ENCODE measurements at places on chromosomes 12 and 14.

GRCh38 chr14:54761835-54762234 is 140.8 kb downstream of the GCH1 start:
- DNase-seq, result no peak

DNA sequence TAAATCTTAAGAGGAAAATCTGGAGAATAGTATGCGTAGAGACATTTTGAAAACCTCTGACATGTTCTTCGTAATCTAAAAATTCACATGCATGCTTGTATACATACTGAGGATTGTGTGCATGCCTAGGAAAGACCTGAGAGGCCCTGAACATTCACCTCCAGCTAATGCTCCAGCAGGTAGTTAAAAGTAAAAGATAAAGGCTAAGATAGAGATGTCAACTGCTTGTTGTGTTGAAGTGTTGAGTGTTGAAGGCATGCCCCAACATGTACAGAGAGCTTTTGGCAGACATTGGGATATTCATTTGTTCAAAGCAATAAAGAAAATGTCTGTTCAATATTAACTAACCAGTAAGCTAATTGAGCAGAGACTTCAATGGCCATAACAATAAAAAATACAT is 118.6 kb upstream of the SYT1 start:
- no peak for DNase-seq

DNA sequence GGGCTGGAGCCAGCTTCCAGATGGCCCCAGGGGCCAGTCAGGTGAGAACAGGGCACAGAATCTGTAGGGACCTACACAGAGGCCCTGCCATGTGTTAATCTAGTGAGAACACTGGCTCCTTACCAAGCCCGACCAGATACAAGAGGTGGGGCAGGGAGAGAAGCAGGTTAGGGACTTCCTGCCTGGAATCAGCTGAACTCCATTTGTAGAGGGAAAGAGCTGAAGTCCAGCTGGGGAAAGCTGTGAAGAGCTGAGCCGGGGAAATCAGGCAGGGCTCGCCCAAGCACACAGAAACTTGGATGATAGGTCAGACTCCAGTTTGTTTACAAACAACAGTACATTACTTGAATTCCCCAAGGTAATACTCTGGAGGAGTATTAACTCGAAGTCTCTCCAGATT is 46.7 kb downstream of the PTGER2 start:
- peak; percentile 62 for DNase-seq

DNA sequence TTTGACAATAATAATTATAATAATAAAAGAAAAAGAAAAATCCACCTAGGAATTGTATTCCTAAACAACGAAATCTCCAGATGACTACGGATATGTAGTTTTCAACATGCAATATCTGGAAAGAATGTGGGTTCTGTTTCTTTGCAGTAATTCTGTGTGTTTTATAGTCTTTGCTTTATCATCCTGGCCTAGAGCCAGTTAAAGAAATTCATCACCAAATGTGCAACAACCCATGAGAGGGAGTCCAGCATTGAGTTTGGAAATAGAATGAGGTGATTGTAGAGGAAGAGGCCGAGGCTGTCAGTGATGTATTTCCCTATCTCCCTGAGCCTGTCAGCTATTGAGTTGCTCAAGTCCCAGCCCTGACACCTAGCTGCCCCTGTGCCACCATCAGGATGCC is 200.5 kb upstream of the DCN start:
- peak; percentile 88 for DNase-seq

- DNase-seq, result no peak
These were observed 82.2 kb downstream of the EML1 start for GRCh38 chr14:99875421-99875820.

- peak; percentile 12 for DNase-seq
These were observed 49.8 kb downstream of the B4GALNT3 start for GRCh38 chr12:509500-509899.

GRCh38 chr14:75496755-75497154 is 25.5 kb upstream of the BATF start:
- no peak for DNase-seq

DNA sequence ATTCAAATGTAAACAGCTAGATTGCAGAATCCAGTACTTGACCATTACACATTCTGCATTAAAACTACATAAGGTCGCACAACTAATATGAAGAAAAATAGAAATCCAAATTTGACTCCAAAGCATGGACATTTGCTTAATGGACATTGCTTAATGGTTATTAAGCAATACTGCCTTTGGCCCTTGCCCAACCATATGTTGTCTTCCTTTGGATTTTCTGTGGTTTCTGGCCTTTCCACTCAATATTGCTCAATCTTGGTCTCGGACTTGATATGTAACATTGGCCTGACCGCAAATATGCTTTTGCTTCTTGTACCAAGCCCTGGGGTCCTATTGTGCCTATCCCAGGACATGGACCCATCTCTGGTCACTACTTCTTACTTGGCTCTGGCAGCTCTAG is 67.2 kb downstream of the PTPRR start:
- DNase-seq, result peak; percentile 77

DNA sequence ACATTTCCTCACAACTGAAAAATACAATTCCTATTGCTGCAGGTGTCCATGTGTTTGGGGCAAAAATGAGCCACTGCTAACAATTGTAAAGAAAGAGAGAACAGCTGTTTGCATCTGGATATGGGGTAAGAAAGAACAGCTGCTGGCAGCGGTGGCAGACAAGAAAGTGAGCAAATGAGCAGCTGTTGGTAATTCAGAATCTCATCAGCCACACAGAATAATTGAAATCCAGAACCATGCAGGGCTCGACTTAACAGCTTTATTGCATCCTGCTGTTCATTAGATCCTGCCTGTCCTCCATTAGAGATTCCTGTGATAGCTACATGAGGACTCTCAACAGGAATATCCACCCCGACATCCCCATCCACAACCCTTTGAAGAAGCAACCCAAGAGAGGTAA is 62.5 kb upstream of the TSPAN8 start:
- no peak for DNase-seq

GRCh38 chr12:39012870-39013269 is 107.5 kb upstream of the CPNE8 start:
- no peak for DNase-seq

- peak; percentile 92 for DNase-seq
These were observed 1.6 kb downstream of the ZFC3H1 start for GRCh38 chr12:71661977-71662530.

DNA sequence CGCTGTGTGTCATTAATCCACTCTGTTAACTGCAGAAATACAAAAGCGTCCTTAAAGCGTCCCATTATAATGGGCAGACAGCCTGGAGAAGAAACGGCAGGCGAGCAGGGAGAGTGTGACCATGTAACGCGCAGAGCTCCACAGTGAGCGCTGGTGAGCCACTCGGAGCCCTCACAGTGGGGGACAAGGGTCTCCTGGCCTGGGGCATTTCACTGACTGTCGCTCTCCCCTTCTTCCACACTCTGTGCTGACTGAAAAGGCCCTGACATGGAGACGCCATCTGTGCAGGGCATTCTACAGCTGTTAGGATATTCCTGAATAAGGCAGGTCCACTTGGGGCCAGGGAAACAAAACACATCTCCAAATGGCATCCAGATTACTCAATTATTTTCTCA is 24.2 kb downstream of the CCDC92 start:
- no peak for DNase-seq

DNA sequence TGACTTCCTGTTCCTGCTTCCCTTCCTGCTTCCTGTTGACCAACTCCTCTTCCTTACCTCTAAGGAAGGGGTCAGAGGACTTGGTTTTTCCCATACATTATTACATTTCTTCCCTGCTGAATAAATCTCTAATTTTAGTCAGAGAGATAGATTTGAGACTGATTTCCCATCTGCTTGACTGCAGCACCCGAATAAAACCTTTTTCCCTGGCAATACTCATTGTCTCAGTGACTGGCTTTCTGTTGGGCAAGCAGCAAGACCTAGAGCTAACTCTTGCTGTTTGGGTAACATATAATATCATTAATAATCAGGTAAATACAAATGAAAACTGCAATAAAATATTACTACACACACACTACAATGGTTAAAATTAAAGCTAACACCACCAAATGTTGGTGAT is 132.2 kb downstream of the FSCB start:
- DNase-seq, result no peak

DNA sequence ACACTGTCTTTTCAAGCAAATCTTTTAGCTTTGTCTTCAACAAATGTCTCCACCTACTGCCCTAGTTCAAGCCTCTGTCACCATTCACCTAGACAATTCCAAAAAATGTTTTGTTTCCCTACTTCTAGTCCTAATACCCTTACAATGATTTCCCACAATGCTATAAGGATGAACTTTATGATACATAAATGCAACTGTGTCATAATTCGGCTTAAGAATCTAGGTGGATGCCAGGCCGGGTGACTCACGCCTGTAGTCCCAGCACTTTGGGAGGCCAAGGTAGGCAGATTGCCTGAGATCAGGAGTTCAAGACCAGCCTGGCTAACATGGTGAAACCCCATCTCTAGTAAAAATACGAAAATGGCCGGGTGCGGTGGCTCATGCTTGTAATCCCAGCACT is 20.7 kb upstream of the CREBL2 start:
- no peak for DNase-seq

- no peak for DNase-seq
These were observed 57.6 kb upstream of the FZD10 start for GRCh38 chr12:130104571-130105106.

GRCh38 chr14:78986989-78987388 is 816.8 kb downstream of the NRXN3 start:
- no peak for DNase-seq

DNA sequence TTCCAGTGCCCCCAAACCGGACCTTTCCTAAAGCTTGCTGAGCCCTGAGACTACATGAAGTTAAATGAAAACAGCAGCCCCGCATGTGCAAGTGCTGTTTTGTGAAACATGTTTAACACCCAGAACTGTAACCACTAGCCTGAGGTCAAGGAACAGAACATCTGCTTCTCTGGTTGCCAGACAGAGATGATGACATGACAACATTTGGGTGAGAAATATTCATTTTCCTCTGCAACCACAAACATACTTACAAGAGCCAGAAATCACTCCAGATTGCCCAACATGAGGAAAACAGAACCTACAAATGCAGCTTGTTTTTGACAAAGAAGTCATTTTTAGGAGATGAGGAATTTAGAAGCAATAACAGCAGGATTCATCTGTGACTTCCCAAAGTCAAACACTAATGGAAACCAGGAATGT is 110.4 kb downstream of the BCAT1 start:
- peak; percentile 100 for DNase-seq

- no peak for DNase-seq
These were observed 10.5 kb downstream of the RASSF9 start for GRCh38 chr12:85825746-85826145.

GRCh38 chr12:30753751-30754382 is 884 bp downstream of the CAPRIN2 start:
- DNase-seq, result peak; percentile 26

DNA sequence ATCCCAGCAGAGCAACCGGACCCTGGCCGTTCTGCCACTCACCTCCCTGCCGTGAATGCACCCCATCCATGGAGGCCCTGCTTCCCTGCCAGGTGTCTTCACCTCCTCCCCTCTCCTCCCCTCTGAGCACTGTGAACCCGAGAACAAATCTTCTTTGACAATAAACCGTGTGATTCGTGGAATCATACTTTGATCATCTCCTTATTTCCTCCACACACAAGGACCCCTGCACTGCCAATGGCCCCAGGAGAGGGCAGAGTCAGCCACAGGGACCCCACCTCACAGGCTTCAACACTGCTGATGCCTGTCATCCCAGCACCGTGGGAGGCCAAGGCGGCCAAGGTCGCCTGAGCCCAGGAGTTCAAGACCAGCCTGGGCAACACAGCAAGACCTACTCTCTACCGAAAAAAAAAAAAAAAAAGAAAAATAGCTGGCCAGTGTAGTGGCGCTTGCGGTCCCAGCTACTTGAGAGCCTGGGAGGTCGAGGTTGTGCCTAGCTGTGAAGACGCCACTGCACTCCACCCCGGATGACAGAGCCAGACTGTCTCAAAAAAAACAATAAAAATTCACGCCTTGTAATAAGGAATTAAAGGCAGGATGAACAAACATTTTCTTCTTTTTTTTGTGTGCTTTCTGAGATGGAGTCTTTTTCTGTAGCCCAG is 1.1 kb downstream of the XRCC3 start:
- no peak for DNase-seq

DNA sequence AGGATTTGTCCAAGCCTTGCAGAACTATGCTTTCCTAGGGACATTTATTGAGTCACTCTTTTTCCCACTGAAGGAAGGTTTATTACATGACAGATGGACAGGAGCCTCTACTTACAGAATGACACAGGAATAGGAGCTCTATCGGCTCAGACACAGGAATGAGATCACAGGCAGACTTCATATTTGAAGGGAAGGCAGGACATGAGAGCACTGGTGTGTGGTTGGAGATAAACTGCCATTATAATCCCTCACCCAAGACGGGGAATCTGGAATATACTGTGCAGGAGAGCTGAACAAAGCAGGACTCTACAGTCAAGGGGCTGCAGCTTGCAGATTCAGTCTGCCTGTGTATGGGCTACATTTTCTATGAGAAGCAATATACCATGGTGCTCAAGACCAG is 26.8 kb upstream of the IL22 start:
- DNase-seq, result peak; percentile 34

DNA sequence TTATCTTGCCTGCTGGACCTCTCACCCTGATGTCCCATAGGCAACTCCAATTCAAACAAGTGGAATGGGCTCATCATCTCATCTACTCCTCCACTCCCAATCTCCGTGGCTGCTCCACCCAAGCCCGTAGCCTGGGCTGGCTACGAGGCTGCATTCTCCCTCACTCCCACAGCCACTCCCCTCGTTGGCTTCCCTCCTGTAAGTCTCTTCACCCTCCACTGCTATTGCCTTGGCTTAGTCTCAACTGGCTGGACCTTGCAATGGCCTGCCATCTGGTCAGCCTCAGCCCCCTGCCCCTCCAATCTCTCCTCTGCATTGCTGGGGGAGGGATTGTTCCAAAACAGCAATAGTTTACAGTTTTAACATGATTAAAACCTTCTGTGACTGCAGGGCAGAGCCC is 44.4 kb upstream of the PELI2 start:
- no peak for DNase-seq

GRCh38 chr14:102417001-102417431 is 54.3 kb downstream of the TECPR2 start:
- DNase-seq, result no peak

GRCh38 chr12:89353188-89353822 is 1.0 kb upstream of the DUSP6 start:
- peak; percentile 56 for DNase-seq

Measured in amniotic epithelial cell (primary cell).